Large intestine (tissue), 12 donors: ENCODE measurements at places on chromosomes 3 and 15. TPM values are rescaled to one million over a fixed set of nuclear protein-coding genes. Genes with fewer than 3 reads are reported as not detected.

Gene RETNLB
- polyA plus RNA-seq: not detected

GRCh38 chr3:133963657-133964396 is 65.9 kb downstream of the SLCO2A1 start:
- no peak for DNase-seq

Gene P2RY14
- 2.8 TPM for polyA plus RNA-seq

DNA sequence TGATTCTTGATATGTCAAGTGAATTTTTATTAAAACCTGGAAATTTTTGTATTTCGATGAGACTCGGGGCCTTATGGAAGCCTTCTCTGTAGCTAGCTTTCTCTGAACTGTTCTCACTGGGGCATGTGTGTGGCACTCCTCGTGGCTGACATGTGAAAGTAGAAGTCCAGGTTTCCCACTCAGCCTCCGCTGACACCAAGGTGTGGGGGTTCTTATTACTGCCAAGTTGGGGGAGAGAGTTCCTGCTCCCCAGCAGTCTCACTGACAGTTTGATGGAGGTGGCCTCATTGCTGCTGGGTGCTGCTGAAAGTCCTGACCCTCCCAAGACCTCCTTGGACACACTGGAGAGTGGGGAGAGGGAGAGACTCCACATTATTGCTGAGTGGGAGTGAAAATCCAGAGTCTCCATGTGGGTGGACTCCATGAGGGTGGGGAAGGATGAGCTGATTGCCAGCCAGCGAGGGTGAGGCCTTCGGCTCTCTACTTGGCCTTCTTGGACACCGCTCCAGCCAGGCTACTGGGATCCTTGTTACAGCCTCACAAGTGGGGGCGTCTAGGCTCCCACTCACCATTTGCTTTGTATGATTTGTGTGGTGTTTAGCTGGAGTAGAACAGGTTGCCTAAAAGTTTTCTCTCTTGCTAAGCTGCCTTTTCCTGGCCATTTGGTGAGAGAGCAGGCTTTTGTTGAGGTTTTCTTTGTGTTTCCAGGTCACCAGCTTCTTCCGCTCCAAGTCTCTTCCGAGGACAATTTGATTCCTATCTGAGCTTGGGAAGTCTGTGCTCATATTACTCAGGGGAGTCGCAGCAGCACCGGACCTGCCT is 64.1 kb downstream of the LSM3 start:
- no peak for DNase-seq

GRCh38 chr3:134325061-134325705 is 49.1 kb downstream of the AMOTL2 start:
- no peak for DNase-seq

- DNase-seq: no peak
Measured at GRCh38 chr3:8979262-8979661, 16.0 kb upstream of the RAD18 start.

- peak; percentile 96 for DNase-seq
Measured at GRCh38 chr15:78072080-78072892, 5.2 kb downstream of the TBC1D2B start.

GRCh38 chr3:139689122-139689521 is 11.3 kb upstream of the NMNAT3 start:
- no peak for DNase-seq

Gene REC114
- 0.15 TPM for polyA plus RNA-seq

Gene ACOX2
- 96.9 TPM for polyA plus RNA-seq

DNA sequence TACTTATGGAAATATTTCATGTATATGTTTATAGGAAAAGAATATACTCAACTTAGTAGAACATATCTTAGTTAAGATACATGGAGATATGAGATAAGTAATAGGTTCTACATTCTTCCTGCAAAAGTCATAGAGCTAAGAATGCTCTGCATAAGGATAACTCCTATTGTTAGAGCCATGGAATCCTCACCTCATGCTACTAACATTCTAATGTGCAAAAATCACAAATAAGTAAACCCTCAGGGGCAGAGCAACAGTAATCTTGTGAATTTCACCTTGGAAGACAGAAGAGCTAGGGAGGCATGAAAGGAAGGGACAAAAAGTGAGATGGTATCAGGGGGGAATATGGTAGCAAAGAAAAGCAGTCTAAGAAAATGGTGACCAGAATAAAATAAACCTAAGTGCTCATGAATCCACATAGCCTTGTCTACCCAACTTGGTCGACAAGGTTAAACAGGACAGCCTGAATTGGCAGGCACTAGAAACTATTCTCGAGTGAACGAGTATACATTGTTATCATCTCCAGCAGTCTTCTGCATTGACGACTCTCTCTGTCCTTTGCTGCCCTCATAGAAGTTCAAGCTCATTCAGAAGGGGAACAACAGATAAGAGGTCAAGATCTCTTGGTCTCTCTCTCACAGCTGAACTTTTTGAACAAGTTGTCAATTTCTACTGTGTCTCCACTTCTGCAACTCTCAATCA is 52.8 kb downstream of the XRN1 start:
- DNase-seq: no peak

DNA sequence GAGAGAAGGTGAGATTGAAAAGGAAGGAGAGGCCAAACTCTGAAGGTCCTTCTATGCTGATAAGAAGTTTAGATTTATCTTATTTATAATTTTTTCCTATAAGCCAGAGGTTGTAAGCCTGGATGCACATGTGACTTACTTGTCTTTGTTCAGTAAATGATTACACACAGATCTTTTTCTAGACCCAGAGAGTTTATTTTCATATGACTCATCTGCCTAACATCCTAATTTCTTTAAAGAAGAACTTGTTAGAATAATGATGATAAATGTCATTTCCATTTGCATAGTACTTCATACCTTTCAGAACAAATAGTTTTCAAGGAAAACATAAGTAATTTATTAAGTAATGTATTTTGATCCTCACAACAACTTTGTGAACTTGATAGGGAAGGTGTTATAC is 434.8 kb upstream of the DPH6 start:
- DNase-seq: peak; percentile 47

DNA sequence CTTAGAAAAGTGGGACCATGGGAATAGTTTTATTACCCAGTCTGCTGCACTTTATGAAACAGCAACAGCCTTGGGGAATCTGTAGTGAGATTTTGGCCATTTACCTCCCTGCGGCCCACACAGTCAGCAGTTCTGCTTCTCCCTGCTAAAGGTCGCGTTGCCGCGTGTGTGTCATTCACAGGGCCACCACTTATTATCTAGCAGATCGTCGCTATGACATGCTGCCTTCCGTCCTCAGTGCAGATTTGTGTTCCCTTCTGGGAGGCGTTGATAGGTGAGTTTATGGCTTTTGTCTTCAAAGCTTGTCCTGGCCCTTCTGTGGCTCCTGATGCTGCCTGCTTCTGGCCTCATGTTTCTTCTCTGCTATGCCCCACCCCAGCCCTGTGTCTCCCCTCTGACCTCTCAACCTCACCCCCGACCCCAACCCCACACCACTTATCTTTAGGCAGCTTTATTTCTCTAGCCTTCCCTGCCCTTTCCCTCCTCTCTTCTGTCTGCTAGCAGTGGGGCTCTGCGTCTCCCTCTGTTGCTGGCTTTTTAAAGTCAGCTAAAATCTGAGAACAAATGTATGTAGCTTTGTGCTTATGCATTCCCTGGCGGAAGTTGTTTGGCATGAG is 30.1 kb downstream of the DIS3L start:
- peak; percentile 18 for DNase-seq

DNA sequence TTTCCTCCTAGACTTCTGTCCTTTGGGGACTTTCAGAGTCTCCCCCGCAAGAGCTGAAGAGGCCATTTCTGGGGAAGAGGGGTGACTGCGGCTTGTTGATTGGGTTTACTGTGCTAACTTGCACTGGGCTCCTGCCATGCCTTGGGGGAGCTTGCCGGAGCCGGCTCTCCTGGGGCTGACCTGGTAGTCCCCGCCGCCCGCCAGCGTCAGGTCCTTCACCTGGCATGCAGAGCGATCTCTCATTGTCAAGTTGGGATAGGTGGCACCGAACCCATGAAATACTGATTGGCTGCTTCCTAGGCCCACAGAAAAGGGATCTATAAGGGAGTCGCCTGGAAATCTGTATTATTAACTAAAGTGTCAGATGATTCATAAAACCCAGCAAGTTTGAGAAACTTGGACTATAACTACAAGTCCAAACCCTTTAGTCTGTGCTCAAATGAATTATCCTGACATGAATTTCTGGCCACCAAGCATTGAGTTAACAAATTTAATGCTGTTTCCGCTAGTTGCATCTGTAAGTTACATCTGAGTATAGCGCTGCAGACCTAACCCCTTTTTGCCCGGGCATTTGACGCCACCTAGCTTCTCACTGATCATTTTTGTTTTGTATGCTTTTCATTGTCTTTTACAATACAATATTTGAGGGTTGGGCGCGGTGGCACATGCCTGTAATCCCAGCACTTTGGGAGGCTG is 607 bp upstream of the IMP3 start:
- no peak for DNase-seq

Gene ITGA11
- 1.8 TPM for polyA plus RNA-seq

Gene DUOX1
- 2.6 TPM for polyA plus RNA-seq

DNA sequence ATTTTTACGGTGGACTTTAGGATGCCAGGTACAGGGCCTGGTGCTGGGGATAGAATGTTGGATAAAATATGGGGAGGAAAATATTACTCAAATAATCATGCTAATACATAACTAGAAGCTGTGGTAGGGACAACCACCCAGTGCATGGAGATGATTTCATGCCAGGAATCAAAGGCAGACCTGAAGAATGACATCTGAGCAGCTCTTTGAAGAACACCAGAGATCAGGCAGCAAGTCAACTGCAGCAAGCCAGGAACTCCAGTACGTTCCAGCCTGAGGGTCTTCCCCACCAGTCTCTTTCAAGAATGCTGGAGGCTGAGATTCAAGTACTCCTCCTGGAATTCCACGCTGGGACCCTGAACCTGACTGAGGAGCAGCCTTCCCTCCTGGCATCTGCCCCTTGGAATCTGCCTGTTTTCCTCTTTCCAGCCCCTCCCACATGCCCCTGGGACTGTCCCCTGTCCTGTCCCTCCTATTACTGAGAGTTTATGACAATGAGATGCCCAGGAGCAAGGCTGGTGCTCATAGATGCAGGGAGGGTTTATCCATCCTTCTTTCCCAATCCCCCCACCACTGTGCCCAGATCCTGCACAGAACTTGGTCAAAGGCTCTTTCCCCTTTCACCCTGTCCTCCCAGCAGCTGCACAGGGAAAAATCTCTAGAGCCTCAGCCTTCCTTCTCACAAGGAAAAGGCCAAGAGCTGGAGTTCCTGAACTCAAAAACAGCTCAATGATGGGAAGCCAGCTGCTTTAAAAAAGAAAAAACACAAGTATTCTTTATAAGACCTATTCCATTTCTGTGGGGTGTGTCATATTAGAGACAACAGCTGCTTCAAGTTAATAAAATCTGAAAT is 68.0 kb downstream of the PDZRN3 start:
- peak; percentile 48 for DNase-seq

DNA sequence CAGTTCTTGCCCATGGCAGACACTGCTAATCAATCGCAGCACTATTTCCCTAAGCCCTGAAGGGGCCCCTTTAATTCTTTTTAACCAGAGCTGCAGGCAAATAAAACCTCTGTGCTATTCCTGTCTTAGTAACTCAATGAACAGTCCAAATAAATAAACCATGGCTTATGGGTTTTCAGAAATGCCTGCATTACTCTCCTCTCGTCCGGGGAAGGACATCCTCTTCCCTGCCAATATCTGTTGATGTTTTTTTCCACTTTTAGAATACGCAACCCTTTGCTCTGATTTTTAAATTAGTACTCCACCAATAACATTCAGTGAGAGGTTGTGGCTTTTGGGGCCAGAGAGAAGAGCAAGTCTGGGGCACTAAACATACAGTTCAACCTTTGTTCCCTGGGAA is 35.2 kb upstream of the PRICKLE2 start:
- no peak for DNase-seq

DNA sequence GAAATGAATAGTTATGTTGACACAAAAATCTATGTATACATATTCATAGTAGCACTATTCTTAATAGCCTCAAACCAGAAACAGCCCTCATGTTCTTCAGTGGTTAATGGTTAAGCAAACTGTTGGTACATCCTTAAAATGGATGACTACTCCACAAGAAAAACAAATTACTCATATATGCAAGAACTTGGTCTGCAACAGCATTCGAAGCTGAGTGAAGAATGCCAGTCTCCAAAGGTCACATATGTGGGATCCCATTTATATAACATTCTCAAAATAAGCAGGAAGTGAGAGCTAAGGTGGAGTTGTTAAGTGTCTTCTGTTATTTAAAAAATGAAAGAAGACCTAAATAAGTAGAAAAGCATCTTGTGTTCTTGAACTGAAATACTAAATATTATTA is 365.7 kb downstream of the GABRG3 start:
- DNase-seq: no peak

Gene TTC21A
- polyA plus RNA-seq: 5.8 TPM

Gene SERINC4
- polyA plus RNA-seq: 0.42 TPM

Gene TNNC1
- polyA plus RNA-seq: 1.8 TPM

Gene P3H2
- polyA plus RNA-seq: 9.3 TPM

Gene BCL2A1
- polyA plus RNA-seq: 4.9 TPM

- no peak for DNase-seq
Measured at GRCh38 chr3:114378760-114379159, 84.9 kb downstream of the TIGIT start.

- no peak for DNase-seq
Measured at GRCh38 chr3:25165306-25165705, 262.8 kb upstream of the RARB start.

Gene ADAMTS9
- polyA plus RNA-seq: 15.4 TPM

GRCh38 chr15:91541286-91541685 is 312.2 kb upstream of the SLCO3A1 start:
- no peak for DNase-seq

GRCh38 chr15:84819291-84819768 is 2.2 kb downstream of the ALPK3 start:
- peak; percentile 59 for DNase-seq

DNA sequence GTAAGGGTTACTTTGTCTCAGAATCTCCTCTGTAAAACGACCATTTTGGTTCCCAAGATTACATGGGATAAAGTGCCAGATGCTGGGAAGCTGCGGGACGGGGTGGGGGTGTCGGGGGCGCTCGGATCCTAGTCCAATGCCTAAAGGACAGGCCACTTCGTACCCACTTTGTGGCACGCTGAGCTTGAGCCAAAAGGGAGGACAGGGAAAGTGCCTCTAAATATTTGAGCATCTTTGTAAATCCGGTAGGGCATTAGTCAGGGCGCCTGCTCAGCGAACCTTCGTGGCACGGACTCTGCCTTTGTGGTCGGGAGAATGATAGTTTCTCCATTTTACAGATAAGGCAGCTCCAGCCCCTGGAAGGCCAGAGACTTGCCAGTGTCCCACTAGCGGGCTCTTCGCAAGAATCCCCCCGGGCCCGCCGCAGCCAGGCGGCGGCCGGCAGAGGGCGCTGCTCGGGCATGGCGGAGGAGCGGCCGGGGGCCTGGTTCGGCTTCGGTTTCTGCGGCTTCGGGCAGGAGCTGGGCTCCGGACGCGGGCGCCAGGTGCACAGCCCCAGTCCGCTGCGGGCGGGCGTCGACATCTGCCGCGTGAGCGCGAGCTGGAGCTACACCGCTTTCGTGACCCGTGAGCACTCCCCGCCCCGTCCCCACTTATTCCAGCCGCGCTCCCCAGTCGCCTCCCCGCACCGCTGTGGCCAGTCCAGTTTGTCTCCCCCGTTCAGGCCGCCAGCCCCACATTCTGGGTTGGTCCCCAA is 1.8 kb downstream of the RCCD1 start:
- DNase-seq: peak; percentile 80

GRCh38 chr3:104447681-104448080 is 919.0 kb upstream of the ALCAM start:
- DNase-seq: no peak

GRCh38 chr3:41518626-41519025 is 319.3 kb downstream of the CTNNB1 start:
- DNase-seq: no peak

Gene IP6K1
- polyA plus RNA-seq: 27.1 TPM
